ENCODE measurements at places on chromosomes 1 and 21.

DNA sequence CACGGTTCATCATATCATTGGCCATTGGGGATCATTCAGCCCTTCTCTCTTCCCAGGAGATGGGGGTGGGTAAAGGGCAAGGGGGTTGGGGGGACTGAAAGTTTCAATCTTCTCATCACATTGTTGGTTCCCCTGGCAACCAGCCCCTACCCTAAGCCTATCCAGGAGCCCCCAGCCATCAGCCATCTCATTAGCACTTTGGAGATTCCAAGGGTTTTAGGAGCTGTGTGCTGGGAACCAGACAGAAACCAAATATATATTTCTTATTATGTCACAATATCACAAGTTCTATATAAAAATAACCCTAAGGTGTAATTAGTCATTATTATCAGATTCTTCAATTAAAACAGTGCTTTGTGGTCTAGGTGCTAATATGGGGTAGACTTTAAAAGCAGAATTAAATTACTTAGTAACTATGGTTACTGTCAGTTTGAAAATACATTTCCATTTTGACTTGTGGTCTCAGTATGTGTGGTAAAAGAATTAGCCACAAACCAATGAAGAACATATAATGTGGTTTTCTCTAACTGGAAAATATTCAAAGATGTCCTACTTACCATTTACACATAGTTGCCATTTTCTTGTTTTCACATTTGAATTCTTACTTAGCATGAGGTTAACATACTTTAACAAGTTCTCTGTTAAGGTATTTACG is 28.1 kb downstream of the IL23R start:
- DNase-seq: no peak

GRCh38 chr1:61247881-61248752 is 165.8 kb downstream of the NFIA start:
- no peak for DNase-seq

- no peak for DNase-seq
Measured at GRCh38 chr1:114340892-114341291, 170.1 kb downstream of the TRIM33 start.

GRCh38 chr21:31803039-31804007 is 69.5 kb upstream of the HUNK start:
- DNase-seq: no peak

GRCh38 chr1:83029916-83030315 is 969.0 kb downstream of the TTLL7 start:
- no peak for DNase-seq

DNA sequence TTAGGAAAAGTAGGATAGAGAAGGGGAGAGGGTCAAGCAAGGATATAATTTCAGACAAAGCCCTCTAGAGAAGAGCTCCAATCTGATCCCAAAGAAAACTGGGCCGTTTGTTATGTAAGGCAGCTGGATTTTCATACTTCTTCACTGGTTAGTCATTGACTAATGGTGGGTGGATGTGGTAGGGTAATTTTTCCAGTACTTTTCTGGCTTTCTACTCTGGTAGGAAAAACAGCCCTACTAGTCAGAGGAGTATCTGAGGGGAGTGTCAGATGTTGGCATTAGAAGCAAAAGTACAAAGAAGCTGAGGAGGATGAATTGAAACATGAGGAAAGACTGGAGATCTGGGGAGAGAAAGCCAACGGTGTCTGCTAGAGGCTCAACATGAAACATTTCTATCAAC is 145.3 kb downstream of the TNFSF18 start:
- DNase-seq: no peak

DNA sequence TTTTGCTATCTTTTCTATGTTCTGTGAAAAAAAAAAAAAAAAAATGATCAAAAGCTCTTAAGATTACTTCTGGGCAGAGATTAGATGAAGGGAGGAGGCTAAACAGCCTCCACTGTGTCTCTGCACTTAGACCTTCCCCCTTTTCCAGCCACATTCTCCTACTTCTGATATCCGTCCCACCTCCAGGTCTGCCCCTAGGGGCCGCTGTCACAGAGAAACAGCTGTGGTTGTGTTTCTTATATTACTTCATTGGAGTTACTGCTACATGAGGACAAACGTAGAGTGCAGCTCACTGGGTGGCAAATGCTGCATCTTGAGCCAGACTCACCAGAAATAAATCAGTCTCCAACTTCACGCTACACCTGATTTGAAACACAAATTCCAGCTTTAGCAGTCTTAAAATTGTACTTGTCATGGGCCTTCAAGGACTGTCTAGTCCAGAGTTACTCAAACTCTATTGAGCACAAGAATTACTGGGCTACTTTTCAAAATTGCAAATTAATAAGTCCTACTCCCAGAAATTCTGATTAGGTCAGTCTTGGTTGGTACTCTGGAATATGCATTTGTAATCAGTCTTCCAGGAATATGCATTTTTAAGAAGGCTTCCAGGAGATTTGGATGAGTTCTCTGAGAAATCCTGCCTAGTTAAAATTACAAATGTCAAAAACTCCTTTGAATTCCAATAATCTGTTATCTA is 125.2 kb upstream of the PTBP2 start:
- DNase-seq: peak; percentile 65

GRCh38 chr1:199979071-199979470 is 48.4 kb upstream of the NR5A2 start:
- no peak for DNase-seq

DNA sequence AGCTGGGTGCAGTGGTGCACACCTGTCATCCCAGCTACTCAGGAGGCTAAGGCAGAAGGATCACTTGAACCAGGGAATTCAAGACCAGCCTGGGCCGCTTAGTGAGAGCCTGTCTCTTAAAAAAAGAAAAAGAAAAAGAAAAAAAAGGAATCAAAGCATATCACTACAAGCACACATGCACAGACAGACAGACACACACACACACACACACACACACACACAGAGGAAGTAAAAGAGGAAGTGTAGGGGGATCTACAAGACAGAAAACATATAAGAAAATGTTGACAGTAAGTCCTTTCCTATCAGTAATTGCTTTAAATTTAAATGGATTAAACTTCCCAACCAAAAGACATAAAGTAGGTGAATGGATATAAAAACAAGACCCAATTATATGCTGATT is 180.3 kb downstream of the FAF1 start:
- no peak for DNase-seq

- peak; percentile 60 for DNase-seq
Measured at GRCh38 chr1:16072616-16073484, 601 bp downstream of the FAM131C start.

GRCh38 chr1:226308166-226308722 is 720 bp downstream of the LIN9 start:
- DNase-seq: no peak

GRCh38 chr21:14559102-14559501 is 13.0 kb upstream of the SAMSN1 start:
- DNase-seq: no peak

DNA sequence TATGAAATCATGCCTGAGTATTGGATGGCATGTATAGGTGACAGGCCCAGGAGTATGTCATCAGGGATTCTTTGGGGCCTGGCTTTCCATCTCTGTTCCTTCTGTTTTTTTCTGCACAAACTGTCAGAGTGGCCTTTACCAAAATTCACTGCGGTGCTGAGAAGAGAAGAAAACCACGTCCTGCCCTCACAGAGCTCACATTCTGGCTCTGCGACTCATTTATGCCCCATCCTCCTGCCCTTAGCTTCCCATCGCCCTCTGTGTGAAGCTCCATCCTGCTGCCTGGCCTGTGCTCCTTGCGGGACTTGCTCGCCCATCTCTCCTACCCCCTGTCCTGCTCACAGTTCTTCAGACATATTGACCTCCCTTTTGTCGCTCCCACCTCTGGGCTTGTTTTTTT is 73.4 kb downstream of the HUNK start:
- no peak for DNase-seq

GRCh38 chr21:18950045-18950740 is 546.6 kb upstream of the TMPRSS15 start:
- DNase-seq: no peak

DNA sequence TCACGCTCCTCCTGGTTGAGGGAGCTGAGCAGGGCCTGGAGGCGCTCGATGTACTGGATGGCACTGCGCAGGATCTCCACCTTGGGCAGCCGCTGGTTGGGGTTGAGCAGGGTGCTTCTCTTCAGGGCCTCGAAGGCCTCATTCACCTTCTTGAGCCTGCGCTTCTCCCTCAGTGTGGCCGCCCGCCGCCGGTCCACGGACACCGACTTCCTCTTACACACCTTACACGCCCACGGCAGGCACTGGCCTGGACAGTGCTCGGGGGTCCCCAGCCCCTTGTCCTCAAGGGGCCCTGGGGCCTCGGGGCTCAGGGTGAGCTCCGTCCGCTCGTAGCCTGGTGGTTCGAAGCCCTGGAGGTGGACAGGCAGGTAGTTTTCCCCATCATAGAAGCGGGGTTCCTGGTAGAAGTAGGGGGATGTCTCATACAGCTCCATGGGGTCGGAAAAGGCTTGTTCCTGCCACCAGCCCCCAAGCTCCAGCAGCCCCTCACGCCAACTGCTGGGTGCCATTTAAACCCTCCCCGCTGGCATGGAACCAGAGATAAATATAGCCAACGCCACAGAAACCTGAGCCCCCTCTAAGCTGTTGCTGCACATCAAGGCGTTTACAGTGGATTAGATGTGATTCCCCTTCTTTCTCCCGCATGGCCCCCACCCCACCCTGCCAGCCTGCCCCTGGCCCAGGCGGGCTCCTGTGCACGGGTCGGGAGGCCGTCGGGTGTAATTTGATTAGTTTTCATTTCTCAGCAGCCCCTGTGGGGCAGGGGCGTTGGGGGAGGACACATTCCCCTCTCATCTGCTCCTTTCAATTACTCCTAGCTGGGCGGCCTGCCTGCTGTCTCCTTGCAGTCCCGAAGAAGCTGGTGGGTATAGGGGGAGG is at the start of gene MYOG:
Gene MYOG (minus strand): TSS at position 485 of the 879 bp plus-strand sequence. CDS start 51 bp downstream, at position 434.
- DNase-seq: peak; percentile 77

DNA sequence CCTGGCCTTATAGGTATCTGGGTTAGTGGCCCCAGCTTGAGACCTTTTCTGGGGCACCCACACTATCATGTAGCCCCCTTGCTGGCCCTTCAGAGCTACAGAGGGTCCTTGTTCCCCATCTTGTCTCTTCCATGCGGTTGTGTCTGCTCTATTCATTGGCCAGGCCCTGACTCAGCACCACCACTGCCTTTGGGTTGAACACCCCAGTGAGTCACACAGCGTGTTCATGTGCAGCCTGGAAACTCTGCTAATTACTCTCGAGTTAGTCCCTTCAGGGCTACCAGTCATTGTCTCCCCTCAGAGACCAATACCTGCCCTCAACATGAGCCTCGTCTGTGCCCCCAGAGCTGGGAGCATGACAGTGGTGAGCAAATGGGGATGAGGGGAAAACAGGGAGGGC is 28.2 kb upstream of the IKBKE start:
- DNase-seq: no peak

- peak; percentile 48 for DNase-seq
Measured at GRCh38 chr1:46687093-46687659, 15.5 kb downstream of the TEX38 start.

GRCh38 chr1:209048941-209049669 is 534.4 kb upstream of the CAMK1G start:
- no peak for DNase-seq

DNA sequence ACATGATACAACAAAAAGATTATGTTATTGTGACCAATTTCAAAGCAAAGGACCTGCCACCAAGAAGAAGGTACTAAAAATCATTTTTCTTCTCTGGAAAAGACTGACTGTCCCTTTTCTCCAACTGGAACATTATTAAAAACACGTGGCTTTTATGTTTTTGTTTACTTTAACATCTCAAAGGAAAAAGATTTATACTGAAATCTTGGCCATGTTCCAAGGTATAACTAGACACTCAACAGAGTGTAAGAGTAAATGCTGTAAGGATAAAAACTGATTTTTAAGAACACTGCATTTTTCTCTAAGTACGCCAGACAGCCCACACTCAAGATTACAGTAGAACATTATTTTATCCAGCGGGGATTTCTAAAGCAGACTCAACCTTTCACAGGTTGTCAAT is 62.1 kb downstream of the BRWD1 start:
- no peak for DNase-seq

DNA sequence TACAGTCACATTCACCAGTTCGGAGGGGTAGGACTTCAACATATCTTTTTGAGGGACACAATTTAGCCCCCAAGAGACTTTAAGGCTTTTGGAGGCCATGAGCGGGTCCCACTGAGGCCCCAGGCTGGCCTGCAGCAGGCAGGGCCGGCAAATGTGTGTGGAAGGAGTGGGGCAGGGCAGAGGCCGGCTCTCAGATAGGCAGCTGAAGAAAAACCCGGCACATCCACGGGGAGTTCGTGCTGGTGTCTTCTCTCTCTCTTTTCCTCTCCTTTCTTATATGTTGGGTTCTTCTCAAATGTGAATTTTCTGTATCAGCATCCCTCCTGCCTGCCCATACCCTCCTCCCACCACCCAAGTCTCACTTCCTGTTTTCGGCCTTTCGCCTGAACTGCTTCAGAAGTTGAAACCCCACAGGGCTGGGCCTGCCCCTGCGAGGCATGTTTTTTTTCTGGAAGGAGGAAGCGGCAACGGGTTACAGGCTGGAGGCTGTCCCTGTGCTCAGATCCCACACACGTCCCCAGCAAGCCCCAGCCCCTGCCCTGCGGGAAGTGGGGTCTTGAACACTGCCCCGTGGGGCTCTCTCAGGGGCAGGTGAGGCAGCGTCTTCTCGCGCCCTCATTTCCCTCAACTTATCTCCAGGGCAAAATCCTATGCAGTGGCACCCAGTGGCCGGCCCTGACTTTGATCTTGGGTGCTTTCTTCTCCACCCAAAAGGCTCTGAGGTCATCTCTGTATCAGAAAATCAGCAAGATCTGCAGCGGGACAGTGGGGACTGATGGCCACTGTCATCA is 9.7 kb upstream of the UMODL1 start:
- no peak for DNase-seq

DNA sequence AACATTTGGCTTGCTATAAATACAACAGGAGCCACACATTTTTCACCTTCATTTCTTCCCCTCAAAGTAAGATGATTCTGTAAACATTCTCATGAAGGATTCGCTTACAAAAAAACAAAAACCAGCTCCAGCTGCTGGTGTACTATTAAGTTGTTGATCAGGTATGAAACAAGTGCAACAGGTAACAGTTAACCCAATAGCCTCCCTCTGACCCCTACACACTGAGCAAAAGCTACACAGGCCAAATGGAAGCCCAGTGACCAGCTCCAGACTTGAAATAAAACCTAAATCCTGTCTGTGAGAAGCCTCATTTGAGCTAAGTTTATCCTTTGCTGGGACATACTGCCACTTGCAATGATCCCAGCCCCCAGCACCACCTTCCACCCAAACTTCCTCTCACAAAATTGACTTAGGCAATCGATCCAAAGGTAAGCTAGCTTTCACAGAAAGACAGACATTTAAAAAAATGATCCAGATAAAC is 991 bp downstream of the TIAM1 start:
- DNase-seq: no peak

DNA sequence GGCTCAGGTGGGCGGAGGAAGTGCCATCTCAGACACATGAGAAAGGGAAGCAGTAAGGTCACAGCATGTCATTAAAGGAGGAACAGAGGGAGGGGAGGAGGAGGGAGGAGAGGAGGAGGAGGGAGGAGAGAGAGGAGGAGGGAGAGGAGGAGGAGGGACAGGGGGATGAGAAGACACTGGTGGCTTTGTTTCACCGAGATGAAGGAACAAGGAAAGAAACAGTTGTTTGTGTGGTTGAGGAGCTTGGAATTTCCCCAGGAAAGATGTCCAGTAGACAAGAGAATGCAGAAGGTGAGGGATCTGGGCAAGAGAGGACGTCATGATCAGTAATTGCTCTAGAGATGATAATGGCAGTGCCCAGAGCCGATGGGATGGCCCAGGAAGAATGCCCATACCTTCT is 97.7 kb downstream of the AJAP1 start:
- DNase-seq: no peak

- no peak for DNase-seq
Measured at GRCh38 chr1:177952249-177952648, 17.6 kb downstream of the SEC16B start.

GRCh38 chr1:3711780-3712451 is 40.3 kb upstream of the CCDC27 start:
- DNase-seq: no peak

- no peak for DNase-seq
Measured at GRCh38 chr21:21187579-21187978, 189.4 kb downstream of the NCAM2 start.
